ENCODE measurements at places on chromosomes 13 and 19.

GRCh38 chr13:37587236-37587635 is 11.3 kb downstream of the POSTN start:
- no peak for DNase-seq

DNA sequence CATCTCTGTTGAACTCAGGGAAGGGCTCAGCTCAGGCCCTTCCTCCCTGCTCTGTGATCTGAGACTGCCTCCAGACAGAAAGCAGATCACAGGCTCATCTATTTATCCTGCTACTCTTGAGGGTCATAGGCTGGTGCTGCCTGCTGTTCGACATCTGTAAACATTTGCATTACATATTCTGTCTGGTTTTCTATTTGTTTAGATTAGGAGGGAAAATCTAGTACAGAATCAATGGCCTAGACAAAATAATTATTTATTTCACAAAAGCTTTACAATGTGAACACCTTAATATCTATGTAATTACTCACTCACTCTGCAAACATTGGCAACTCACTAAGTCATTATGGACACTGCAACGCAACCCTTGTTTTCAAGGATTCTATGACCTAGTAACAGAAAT is 43.0 kb downstream of the CEP89 start:
- DNase-seq: no peak

- DNase-seq: no peak
These were observed 1459.3 kb downstream of the UQCRFS1 start for GRCh38 chr19:27753622-27754021.

- DNase-seq: no peak
These were observed 55.9 kb downstream of the STARD13 start for GRCh38 chr13:33229446-33230177.

DNA sequence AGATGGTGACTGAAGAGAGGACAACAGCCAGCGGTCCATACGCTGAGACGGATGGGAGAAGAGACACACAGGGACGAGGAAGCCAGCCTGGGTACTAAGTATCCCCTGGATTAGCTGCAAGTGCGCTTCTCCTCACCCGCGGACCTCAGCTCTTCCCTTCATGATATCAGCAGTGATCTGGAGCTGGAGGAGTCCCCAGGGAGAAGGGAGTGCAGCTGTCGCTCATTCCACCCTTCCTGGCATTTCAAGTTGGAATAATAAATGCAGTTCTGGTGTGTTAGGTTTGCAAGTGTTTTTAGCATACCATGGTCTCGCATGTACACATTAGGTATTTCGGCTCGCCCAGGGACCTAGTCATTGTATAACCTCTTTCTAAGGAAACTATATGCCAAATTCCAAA is 88.5 kb upstream of the C1QTNF9B start:
- DNase-seq: no peak

- no peak for DNase-seq
These were observed 87.6 kb upstream of the STK24 start for GRCh38 chr13:98664510-98664909.

DNA sequence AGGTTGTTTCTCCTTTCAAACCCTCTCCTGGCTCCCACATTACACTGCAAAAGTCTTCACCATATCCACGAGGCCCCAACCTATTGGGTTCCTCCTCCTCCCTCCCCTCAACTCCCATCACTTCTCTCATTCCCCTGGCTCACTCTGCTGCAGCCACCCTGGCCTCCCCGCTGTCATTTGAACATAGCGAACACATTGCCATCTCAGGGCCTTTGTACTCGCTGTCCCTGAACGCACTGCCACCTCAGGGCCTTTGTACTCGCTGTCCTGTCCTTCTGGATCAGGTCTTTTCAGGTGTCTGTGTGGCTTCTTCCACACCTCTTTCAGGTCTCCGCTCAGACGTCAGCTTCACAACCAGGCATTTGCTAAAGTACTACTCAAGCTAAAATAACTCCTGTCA is 1.7 kb downstream of the CCDC61 start:
- no peak for DNase-seq

DNA sequence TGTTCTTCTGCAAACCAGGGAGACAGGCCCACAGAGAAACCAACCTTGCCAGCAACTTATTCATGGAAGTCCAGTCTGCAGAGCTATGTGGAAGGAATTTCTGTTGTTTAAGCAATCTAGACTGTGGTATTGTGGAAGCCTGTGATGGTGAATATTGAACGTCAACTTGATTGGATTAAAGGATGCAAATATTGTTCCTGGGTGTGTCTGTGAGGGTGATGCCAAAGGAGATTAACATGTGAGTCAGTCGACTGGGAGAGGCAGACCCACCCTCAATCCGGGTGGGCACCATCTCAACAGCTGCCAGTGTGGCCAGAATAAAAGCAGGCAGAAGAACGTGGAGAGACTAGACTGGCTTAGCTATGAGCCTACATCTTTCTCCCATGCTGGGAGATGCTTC is 606.0 kb downstream of the EFNB2 start:
- no peak for DNase-seq

GRCh38 chr19:1489463-1490310 is 463 bp downstream of the PCSK4 start:
- no peak for DNase-seq

DNA sequence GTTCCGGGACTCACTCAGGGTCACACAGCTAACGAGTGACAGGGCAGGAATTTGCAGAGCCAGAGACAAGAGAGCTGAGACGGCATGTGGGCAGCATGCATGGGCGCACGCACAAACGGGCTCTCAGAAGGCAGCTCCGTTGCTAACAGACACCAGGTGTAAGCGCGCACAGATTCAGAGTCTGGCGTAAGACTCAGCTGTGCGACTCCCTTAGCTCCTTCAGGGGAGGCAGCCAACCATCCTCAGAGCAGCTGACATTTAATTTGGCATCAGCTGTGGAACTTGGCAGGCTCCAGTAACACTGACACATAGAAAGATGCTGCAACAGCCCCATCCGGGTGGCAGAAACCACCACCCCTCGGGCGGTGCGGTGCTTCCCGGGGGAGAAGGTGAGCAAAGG is 7.5 kb upstream of the TM6SF2 start:
- no peak for DNase-seq

- DNase-seq: no peak
These were observed 203.4 kb downstream of the COL4A1 start for GRCh38 chr13:110103534-110103933.

GRCh38 chr13:105389373-105389772 is 1146.1 kb downstream of the EFNB2 start:
- no peak for DNase-seq

DNA sequence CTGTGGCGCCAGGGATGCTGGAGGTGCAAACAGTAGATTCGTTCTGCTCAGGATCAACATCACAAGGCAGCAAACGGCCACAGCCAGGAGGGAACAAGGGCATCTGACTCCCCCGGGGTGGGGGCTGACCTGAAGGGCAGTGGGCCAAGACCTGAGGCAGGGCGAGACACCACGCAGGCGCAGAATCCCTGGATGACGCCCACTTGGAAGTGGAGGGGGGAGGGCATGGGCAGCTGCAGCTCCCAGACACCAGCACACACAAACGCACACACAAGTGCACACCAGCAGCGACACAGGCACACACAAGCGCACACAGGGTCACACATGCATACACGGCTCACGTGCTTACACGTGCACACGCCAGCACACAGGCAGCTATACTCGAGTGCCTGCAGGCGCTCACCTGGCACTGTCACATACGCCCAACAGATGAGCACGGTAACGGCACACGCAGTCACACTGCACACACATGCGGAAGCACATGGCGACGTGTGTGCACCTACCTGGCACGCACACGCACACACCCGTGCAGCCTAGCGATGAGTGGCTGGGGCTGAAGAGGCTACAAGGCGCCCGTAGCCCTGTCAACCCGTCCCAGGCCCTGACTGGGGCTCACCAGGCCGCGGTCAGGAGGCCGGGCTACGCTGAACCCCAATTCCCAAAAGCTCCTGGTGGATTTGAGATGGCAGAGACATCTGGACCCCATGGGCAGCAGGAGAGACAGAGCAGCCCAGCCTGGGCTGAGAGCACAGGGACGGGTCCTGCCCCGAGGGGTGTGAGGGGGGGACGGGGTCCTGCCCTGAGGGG is 5.5 kb downstream of the C2CD4C start:
- DNase-seq: no peak

All from hematopoietic multipotent progenitor cell treated with erythropoietin and hydrocortisone succinate and interleukin-3 and kit ligand, for 8 days (in vitro differentiated cells).